ENCODE measurements at places on chromosomes 16 and 17.

DNA sequence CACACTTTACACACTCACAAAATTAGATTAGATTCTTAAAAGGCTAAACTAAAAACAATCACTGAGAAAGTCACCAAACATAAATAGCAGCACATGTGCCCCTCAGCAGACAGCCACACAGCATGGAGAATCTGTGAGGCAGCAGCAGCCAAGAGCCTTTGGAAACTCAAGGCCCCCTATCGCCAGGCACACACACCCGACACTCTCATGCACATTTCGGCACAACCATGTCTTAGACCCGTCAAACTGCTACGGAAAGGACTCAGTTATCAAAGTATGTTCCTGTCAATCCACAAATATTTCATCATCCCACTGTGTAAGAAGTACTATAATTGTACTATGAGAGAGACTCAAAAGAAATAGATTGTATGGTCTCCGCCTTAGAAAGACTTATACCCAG is 20.9 kb downstream of the UBE2O start:
- H3K36me3 ChIP-seq: no peaks in the 10 kb centered on the region
- H3K27me3 ChIP-seq: no peaks in the 10 kb centered on the region
- peaks cover 18% of the 10 kb centered on the region for H3K4me1 ChIP-seq
- no peak for DNase-seq
- H3K4me3 ChIP-seq: no peak overlapping the region

DNA sequence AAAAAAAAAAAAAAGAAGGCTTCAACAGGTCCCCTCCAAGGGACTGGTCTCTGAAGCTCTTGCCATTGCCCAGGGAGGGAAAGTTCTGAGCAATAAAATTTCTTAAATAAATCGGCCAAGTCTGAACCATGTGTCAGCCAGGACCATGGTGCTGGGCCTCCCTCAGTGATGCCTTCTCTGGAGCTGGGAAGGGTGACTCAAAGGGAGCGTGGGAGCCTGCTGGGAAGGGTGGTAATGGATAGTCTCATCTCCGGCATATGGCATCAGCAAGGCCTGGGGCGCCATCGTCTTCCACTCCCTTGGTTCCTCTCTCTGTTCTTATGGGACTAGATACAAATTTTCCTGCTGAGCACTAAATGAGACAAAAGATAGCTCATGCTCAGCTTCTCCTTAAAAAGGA is 2.3 kb downstream of the VKORC1 start:
- H3K36me3 ChIP-seq: peaks cover 22% of the 10 kb centered on the region
- peaks cover 2% of the 10 kb centered on the region for H3K4me1 ChIP-seq
- H3K27me3 ChIP-seq: no peaks in the 10 kb centered on the region
- no peak overlapping the region for H3K27ac ChIP-seq
- DNase-seq: no peak

- no peak overlapping the region for H3K4me3 ChIP-seq
- H3K36me3 ChIP-seq: no peaks in the 10 kb centered on the region
- no peak overlapping the region for H3K27ac ChIP-seq
- no peaks in the 10 kb centered on the region for H3K27me3 ChIP-seq
- peaks cover 4% of the 10 kb centered on the region for H3K4me1 ChIP-seq
These were observed 217.0 kb upstream of the DYNLRB2 start for GRCh38 chr16:80323808-80324195.

GRCh38 chr17:74740641-74741387 is 3.8 kb downstream of the RAB37 start:
- H3K4me3 ChIP-seq: no peak overlapping the region
- no peak for DNase-seq
- H3K27me3 ChIP-seq: no peaks in the 10 kb centered on the region
- H3K36me3 ChIP-seq: no peaks in the 10 kb centered on the region
- H3K4me1 ChIP-seq: peaks cover 6% of the 10 kb centered on the region
- H3K27ac ChIP-seq: no peak overlapping the region

GRCh38 chr16:72482695-72483094 is 310.7 kb upstream of the PMFBP1 start:
- H3K4me3 ChIP-seq: no peak overlapping the region
- no peaks in the 10 kb centered on the region for H3K27me3 ChIP-seq

- no peaks in the 10 kb centered on the region for H3K4me1 ChIP-seq
- H3K27ac ChIP-seq: no peak overlapping the region
- H3K36me3 ChIP-seq: no peaks in the 10 kb centered on the region
- no peaks in the 10 kb centered on the region for H3K27me3 ChIP-seq
- no peak for DNase-seq
These were observed 394 bp upstream of the PRM3 start for GRCh38 chr16:11273721-11274324.

GRCh38 chr17:48545539-48545938 is 630 bp upstream of the HOXB2 start:
- peaks cover 92% of the 10 kb centered on the region for H3K27me3 ChIP-seq
- DNase-seq: no peak
- H3K27ac ChIP-seq: no peak overlapping the region
- H3K4me3 ChIP-seq: no peak overlapping the region
- H3K36me3 ChIP-seq: no peaks in the 10 kb centered on the region

DNA sequence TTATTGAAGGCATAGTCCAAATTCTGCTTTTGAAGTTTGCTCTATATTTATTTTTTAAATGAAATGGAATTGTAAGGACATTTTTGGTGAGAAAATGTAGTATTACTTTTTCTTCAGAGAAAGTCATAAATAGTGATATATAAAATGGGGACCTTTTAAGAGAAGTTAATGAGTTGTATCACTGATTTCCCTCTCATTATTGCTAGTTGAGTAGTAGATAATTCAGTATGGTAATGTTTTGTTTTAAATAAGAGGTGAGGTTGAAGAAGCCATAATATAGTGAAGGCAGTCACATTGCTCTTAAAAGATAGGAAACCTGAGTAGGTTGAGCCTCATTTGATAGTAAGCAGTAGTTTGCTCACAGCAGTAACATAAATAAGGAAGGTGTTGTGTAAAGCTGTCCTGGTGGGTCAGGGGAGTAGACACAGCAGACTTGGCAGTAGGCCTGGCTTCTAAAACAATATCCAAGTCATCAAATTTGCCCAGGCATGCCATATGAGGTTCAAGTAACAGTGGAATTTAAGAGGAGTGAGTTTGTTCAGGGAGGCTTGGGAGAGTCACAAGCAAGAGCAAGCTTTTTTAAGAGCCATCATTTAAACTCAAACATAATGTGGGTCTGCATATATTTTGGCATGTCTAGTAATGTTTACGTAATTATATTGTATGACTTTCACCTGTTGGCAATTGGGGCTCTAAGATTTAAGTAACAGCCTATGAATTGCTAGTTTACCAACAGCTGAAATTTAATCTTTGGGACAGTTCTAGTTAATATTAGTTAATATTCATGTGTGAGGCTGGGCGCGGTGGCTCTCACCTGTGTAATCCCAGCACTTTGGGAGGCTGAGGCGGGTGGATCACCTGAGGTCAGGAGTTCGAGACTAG is 6.5 kb downstream of the NFATC3 start:
- H3K27me3 ChIP-seq: no peaks in the 10 kb centered on the region
- no peak for DNase-seq
- no peak overlapping the region for H3K4me3 ChIP-seq
- no peak overlapping the region for H3K27ac ChIP-seq
- H3K4me1 ChIP-seq: peaks cover 7% of the 10 kb centered on the region

GRCh38 chr16:9007177-9007794 is 43.6 kb upstream of the USP7 start:
- no peaks in the 10 kb centered on the region for H3K27me3 ChIP-seq
- no peak overlapping the region for H3K27ac ChIP-seq
- H3K4me3 ChIP-seq: no peak overlapping the region
- H3K36me3 ChIP-seq: no peaks in the 10 kb centered on the region

DNA sequence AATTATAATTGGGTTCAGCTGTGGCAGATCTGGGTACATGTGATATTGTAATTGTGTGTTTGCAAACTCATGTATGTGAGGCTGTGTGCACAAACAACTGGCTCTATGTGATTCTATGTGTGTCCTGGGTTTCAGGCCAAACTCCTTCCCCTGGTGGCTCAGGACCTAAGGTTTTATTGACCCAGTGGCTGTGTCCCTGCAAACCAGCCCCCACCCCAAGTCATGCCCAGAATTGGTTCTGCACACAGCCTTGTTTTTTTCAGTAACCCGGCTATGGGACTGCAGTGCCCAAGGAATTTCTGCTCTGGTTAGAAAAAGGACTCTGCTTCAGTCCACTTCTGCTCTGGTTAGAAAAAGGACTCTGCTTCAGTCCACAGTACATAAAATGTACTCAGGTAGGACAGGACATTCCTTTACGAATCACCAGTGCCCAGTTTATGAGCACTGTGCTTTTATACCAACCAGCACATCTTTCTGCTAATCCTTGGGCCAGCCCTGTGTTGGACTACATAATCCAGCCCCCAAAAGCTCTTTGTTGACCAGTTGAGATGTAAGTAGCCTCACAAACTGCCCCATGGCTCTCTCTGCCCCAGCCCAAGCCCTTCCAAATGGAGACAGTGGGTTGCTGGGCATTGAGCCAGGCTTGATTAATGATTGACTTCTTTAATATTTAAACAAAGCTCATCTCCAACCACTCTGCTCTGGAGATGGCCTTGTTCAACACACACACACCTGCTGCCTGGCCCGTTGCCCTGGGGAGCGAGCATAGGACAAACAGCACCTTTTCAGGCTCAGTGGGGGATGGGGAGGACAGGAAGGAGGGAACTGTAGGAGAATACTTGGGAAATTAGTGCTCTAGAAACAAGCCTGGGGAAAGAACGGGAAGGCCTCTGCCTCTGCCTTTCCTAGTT is 2.9 kb upstream of the KCNH6 start:
- 0 out of 2 replicates have a peak, but pooled peaks cover 6% of the 10 kb centered on the region for H3K4me1 ChIP-seq
- H3K27me3 ChIP-seq: no peaks in the 10 kb centered on the region
- no peak for DNase-seq
- no peaks in the 10 kb centered on the region for H3K36me3 ChIP-seq

- H3K36me3 ChIP-seq: peaks cover 10% of the 10 kb centered on the region
- H3K27me3 ChIP-seq: no peaks in the 10 kb centered on the region
- peaks cover 26% of the 10 kb centered on the region for H3K4me1 ChIP-seq
These were observed 15.4 kb downstream of the HS3ST3B1 start for GRCh38 chr17:14316126-14316832.

DNA sequence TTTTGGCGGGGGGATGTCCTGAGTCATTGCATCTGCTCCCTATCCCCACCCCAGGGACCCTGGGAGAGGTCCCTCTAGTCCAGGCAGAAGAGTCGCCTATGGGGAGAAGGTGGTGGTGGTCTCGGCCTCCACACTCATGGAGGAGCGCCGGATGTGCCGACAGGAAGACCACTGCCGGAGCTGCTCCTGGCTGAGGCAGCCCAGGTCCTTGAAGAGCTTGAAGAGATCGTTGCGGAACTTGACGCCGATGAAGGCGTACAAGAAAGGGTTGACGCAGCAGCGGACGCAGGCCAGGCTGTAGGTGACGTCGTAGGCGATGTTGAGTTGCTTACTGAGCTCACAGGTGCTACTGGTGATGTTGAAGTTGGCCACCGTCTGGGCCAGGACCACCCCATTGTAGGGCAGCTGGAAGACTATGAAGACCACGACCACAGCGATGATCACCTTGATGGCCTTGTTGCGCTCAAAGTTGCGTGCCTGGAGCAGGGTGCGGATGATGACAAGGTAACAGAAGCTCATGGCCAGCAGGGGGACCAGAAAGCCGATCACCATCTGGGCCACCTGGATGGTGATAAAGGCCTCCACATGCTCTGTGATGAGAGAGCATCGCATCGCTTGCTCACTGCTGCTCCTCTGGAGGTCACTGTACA is 10.5 kb downstream of the CCR7 start:
- H3K4me3 ChIP-seq: no peak overlapping the region
- no peak overlapping the region for H3K27ac ChIP-seq
- DNase-seq: peak; percentile 36
- no peaks in the 10 kb centered on the region for H3K4me1 ChIP-seq
- no peaks in the 10 kb centered on the region for H3K36me3 ChIP-seq

- no peaks in the 10 kb centered on the region for H3K36me3 ChIP-seq
- H3K4me3 ChIP-seq: no peak overlapping the region
- no peaks in the 10 kb centered on the region for H3K27me3 ChIP-seq
- 0 out of 2 replicates have a peak, but pooled peaks cover 2% of the 10 kb centered on the region for H3K4me1 ChIP-seq
These were observed 215.8 kb downstream of the TANC2 start for GRCh38 chr17:63181856-63182255.

DNA sequence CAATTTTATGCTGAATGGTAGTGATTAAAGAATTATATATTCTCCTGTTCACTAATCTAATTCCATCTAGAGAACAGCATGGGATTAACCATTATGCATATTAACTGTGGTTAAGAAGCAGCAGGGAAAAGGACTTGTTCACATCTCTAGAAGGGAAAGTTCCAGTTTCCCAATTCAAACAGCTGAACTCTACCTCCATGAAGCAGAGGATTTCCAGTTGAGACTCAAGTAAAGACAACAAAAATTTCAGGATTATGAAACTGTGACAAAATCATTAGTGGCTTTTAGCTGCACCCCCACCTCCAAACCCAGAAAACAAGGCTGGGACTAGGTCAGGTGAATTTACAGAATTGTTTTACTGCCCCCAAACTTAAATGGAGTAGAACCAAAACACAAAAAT is 73.6 kb downstream of the USP32 start:
- DNase-seq: no peak
- peaks cover 5% of the 10 kb centered on the region for H3K4me1 ChIP-seq
- no peaks in the 10 kb centered on the region for H3K27me3 ChIP-seq
- H3K4me3 ChIP-seq: no peak overlapping the region

DNA sequence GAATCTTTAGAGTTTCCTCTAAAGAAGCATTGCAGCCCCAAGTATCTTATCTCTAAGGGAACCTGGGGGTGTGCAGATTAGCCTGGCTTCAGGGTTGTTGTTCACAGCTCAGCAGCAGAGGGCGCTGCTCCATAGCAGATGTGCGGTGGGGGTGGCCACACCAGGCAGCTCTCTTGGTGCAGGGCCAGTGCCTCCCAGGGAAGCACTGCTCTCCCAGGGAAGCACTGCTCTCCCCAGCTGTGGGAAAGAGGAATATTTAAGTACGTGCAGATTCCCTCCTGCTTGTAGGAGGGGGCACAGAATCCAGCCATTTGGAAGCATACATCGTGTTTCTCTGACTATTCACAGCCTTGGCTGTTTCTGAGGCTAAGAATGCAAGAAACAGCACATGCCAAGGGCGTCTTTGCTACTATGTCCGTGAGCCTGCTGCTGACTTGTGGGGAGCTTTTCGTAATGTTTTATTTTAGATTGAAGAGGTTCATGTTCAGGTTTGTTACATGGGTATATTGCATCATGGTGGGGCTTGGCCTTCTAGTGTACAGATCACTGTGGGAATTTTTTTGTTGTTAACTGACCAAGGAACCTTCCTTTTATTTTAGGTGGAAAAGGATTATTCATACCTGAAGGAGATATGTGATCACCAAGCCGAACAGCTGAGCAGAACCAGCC is 217.8 kb downstream of the SPECC1 start:
- no peak overlapping the region for H3K27ac ChIP-seq
- peaks cover 30% of the 10 kb centered on the region for H3K36me3 ChIP-seq
- H3K4me1 ChIP-seq: peaks cover 5% of the 10 kb centered on the region

GRCh38 chr16:33877-34647 is 19.3 kb downstream of the POLR3K start:
- no peaks in the 10 kb centered on the region for H3K4me1 ChIP-seq
- H3K27ac ChIP-seq: no peak overlapping the region
- DNase-seq: no peak
- no peak overlapping the region for H3K4me3 ChIP-seq
- H3K27me3 ChIP-seq: no peaks in the 10 kb centered on the region
- peaks cover 3% of the 10 kb centered on the region for H3K36me3 ChIP-seq
